ENCODE measurements at places on chromosomes 11 and 22.

- no peak overlapping the region for H3K27ac ChIP-seq
- H3K4me3 ChIP-seq = no peak overlapping the region
- no peaks in the 10 kb centered on the region for H3K36me3 ChIP-seq
- no peaks in the 10 kb centered on the region for H3K27me3 ChIP-seq
- DNase-seq = no peak
These were observed 5.4 kb downstream of the PI4KA start for GRCh38 chr22:20853236-20853660.

DNA sequence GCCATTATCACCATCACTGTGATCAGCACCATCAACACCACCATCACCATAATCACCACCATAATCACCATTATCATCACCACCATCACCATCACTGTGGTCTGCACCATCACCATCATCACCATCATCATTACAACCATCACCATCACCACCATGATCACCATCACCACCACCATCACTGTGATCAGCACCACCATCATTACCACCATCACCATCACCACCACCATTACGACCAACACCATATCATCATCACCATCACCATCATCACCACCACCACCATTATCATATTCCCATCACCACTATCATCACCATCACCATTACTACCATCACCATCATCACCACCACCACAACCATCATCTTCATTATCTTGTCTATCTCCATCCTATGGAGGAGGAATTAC is 125.2 kb downstream of the PHF21B start:
- no peaks in the 10 kb centered on the region for H3K4me1 ChIP-seq
- no peak overlapping the region for H3K4me3 ChIP-seq
- no peak for DNase-seq
- no peak overlapping the region for H3K27ac ChIP-seq
- no peaks in the 10 kb centered on the region for H3K27me3 ChIP-seq

DNA sequence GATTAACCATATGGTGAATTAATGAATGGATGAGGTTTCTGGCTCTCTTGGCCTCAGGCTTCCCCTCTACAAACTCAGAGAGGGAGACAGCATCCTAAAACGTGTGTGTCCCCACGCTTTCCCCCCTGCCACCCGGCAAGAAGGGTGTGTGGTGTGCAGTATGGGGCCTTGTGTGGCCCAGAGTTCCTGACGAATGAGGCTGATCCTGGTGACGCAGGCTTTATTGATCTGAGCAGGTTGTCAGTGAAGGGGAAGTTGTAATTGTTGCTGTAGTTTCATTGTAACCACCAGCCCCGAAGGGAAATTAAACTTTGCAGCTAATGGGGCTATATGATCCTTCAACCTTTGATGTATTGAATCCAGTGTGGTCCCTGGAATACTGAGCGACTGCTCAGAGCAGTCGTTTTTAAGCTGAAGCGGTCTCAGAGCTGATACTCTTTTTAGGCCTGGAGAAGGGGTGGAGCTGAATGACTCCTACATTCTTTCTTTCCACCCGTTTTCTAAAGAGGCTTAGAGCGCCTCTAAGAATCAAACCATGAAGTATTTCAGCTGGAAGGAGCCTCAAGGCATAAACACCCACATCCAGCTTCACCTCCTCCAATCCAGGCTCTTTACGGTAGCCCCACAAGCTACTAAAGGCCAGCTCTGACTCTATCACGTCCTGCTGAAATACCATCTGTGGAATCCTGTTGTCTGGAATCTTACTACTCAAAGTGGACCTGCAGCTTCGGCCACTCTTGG is 284.7 kb downstream of the MIAT start:
- no peaks in the 10 kb centered on the region for H3K27me3 ChIP-seq
- no peaks in the 10 kb centered on the region for H3K4me1 ChIP-seq
- no peaks in the 10 kb centered on the region for H3K36me3 ChIP-seq
- H3K4me3 ChIP-seq = no peak overlapping the region
- no peak overlapping the region for H3K27ac ChIP-seq
- no peak for DNase-seq

- H3K4me1 ChIP-seq = peaks cover 8% of the 10 kb centered on the region
- no peak overlapping the region for H3K27ac ChIP-seq
- H3K36me3 ChIP-seq = no peaks in the 10 kb centered on the region
- no peaks in the 10 kb centered on the region for H3K27me3 ChIP-seq
- no peak overlapping the region for H3K4me3 ChIP-seq
These were observed 1.0 kb upstream of the HTATIP2 start for GRCh38 chr11:20362481-20362880.

GRCh38 chr11:19652623-19653375 is 59.8 kb upstream of the NAV2 start:
- H3K4me1 ChIP-seq = no peaks in the 10 kb centered on the region
- H3K4me3 ChIP-seq = no peak overlapping the region
- no peak overlapping the region for H3K27ac ChIP-seq
- H3K36me3 ChIP-seq = no peaks in the 10 kb centered on the region
- H3K27me3 ChIP-seq = no peaks in the 10 kb centered on the region
